ENCODE measurements at places on chromosomes 3 and 15.

- DNase-seq, result no peak
These were observed 8.6 kb downstream of the TM6SF1 start for GRCh38 chr15:83115831-83116565.

- no peak for DNase-seq
These were observed 41.5 kb downstream of the IDH2 start for GRCh38 chr15:90060797-90061196.

DNA sequence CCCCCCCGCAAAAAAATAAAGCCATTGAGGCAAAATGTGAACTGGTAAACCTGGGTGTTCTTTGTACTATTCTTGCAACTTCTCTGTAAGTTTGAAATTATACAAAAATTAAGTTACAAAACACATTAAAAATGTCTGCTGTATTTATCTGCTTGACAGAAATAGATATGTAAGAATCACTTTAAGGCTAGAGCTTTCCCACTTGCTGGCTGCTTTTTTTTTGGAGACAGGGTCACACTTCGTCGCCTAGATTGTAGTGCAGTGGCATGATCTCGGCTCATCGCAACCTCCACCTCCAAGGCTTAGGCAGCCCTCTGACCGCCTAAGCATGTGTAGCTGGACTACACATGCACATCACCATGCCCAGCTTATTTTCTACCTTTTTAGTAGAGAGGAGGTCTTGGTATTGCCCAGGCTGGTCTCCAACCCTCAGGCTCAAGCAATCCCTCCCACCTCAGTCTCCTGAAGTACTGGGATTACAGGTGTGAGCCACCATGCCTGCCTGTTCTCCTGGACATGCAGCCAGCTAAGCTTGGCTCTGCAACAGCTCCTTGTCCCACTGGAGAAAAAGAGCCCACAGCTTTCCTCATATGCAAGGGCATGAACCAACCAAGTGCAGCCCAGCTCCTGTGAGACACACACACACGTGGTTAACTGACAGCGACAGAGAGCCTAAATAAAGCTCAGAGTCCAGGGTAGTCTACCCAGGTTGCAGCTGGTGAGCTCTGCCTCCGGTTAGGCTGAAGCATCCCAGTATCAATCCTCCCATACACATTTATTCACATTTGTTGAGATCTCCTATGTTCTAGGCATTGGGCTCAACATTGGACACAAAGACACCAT lies 4.5 kb downstream of the RPS17 start:
- no peak for DNase-seq

DNA sequence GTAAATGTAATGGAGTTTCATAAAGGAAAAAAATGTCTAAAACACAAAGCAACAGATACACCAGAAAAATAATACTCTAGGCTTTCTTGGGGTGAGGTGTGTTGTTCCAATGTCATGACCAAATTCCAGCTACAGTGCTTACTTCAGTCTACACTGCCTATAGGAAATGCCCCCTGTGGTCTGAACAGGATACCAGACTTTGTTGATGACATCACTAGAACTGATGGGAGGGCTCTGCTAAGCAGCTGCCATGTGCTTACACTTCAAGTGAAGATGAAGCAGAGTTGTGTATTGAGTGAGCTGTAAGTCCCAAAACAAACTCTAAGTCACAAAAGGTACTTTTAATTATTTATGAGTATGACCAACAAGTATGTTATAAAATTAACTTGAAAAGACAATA lies 456.1 kb upstream of the IL12A start:
- no peak for DNase-seq

DNA sequence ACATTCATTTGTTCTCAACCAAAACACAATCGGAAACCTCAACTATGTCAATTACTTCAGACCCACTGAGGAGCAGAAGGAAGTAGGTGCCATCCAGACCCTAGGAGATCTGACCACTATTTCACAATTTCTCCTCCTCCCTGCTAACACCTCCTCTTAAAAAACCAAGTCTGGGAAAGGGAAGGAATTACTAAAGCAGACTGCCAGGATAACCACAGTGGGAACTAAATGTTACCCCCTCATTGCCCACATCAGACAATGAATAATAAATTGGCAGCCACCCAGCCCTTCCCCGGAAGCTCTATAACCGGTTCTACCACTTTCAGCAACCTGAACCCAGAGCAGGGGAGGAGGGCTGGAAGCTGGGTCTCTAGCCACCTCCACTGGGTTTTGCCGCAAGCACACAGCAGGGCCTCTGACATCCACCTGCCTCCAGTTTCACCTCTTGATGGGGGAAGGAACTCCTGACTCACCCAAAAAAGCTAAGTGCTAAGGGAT lies 17.6 kb downstream of the C15orf62 start:
- peak; percentile 37 for DNase-seq

DNA sequence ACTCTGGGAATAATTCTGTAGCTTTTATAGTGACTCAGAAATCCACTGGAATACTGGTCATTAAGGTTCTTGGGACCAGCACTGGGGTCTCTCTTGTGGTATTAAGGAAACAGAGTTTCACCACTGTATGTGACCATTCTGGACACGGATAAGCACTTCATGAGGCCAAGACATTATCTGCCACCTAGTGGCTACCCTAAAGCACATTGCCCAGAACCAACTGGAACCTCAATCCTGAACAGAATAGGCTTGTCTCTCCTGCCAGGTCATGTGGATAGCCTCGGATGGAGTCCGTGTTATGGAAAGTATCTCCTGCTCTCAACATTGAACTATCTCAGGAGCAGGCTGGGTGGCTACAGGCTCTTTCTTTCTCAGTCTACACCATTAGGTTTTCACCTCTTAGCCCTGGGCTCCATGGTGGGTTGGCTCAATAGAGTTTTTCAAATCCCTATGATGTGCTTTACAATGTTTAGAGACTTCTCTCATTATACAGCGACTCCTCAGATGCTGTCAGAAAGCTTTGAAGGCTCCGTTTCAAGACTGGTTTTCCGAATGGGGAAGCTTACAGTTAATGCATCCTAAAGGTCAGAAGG lies 167.6 kb upstream of the ST8SIA2 start:
- DNase-seq, result no peak

DNA sequence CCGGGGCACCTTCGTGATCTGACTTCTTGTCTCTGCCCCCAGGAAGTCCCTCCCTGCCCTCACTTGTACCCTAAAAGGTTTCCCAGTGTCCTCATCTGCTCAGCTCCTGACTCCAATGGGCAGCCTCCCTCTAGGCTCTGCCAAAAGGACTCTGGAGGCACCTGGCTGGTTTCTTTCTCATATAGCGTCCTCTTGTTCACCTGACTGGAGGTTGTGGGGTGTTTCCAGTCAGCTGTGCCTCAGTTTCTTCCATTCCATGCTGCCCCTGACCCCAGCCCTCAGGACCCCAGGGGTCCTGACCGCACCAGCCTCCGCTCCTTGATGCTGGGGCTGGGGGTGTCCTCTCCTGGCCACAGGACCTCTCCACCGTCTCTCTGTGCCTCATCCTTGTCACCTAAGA lies 2.5 kb downstream of the PRR23E start:
- no peak for DNase-seq

- DNase-seq, result no peak
These were observed 73.0 kb downstream of the FILIP1L start for GRCh38 chr3:100041328-100041749.

DNA sequence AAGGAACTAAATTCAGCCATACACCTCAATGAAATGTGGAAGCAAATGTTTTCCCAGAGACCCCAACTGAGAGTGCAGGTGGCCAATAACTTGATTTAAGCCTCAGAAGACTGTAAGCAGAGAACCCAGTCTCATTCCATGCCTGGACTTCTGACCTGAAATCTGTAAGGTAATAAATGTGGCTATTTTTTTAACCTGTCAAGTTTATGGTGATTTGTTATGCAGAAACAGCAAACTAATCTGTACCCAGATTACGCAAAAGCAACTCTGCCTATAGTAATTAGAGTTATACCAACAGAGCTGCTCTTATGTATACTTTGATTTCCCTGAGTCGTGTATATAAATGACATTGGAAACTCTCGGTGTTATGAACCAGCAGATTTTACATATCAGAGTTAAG lies 534.0 kb upstream of the NAALADL2 start:
- DNase-seq, result no peak

DNA sequence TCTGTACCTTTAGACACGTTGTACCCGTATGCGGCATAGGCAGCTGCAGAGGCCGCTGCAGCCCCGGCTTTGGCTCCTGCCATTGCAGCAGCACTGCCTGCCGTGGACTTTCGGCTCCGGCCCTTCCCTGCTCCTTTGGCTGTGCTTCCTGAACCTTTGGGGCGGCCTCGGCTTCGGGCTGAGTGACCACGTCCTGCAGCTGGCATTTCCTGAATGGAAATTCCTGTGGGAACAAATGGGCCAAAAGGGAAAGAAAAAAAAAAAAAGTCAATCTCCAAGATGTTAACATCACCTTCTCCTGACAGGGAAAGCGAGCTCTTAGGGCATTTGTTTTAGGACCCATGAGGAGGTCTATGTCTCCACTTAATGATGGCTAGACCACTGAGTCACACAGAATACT lies 29.6 kb downstream of the CHAC1 start:
- DNase-seq, result no peak

- no peak for DNase-seq
These were observed 569.7 kb upstream of the KCNMB2 start for GRCh38 chr3:177966493-177966892.

DNA sequence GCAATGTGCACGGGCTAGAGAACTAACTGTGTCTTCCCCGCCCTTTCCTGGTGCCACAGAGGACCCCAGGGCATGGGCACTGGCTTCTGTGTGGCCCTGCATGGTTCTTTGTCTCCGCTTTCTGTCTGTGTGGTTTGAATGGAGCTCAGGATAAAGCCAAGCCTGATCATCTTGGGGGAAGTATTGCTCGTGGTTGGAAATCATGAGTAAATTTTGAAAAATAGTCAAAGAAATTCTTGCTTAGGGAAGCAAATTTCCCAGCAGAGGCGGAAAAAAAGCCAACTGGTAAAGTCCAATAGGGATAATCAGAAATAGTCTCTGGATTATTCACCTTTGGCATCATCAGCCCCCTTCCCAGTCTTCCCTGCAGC lies 55.4 kb downstream of the MAGEF1 start:
- DNase-seq, result no peak

DNA sequence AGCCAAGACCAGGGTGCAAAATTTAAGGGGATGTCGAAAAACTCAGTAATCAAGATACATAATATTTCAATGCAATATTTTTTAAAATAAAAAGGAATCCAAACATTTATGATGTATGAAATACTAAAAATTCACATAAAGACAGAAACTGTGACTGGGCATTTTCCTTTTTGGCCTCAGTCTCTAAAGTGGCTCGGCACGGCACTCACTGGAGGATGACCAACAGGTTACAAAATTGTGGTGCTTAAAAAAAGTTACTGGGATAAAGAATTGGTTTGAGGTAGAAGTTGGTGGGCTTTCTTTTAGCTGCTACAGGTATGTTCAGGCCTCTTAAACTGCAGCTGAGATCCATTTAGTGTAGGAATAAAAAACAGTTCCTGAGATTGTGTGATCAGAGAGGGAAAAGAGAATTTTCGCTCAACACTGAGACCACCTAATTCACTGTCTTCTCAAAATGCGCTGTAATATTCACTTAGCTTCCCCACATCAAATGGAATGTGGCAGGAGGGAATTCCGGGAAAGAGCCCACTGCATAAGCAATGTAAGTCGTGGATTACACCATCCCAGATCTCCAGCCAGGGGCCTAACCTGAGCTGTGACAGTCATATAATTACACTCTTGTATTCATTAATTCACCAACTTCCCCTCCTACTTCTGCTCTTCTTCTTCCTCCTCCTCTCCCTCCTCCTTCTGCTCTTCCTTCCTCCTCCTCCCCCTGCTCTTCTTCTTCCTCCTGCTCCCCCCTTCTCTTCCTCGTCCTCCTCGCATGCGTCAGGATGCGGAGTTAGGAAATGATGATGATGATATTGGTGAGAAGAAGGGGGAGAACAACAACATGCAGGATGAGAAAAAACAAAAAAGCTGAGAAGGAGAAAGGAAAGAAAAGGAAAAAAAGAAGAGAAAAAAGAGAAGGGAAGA lies 45.9 kb downstream of the HES1 start:
- DNase-seq, result no peak

DNA sequence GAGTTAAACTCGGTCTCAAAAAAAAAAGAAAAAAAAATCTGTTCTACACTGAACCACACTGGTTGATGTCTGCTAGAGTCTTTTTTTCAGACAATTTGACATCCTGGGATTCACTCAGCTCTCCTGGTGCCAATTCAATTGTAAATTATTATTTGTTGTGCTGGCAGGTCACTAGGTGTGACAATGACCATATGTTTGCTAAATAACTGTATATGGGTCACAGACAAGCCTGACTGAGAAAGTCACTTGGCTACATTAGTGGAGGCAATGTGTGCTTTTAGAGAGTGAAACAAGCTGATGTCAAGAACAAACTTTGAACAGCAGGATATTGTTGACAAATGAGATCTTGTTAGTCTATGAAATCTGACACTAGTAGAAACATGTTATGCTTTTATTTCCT lies 1379.1 kb downstream of the ZPLD1 start:
- no peak for DNase-seq

GRCh38 chr15:46413799-46414198 lies 779.0 kb downstream of the SQOR start:
- no peak for DNase-seq

DNA sequence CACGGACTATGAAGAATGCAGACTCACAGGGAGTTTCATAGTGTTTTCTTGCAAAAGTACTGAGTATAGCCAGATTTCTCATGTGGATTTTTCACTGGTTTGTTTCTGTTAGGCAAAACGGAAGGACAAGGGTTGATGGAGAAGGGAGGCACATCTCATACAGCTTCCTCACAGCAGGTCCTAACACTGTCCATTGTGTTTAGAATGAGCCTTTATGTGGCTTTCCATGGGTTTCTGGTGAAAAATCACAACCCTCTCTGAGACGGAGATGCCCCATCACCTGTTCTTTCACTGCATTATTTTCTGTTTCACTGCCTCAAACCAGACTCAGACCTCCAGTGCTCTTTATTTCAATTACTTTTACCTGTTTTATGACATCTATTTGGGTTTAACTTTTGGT lies 25.0 kb upstream of the LIPC start:
- DNase-seq, result no peak

DNA sequence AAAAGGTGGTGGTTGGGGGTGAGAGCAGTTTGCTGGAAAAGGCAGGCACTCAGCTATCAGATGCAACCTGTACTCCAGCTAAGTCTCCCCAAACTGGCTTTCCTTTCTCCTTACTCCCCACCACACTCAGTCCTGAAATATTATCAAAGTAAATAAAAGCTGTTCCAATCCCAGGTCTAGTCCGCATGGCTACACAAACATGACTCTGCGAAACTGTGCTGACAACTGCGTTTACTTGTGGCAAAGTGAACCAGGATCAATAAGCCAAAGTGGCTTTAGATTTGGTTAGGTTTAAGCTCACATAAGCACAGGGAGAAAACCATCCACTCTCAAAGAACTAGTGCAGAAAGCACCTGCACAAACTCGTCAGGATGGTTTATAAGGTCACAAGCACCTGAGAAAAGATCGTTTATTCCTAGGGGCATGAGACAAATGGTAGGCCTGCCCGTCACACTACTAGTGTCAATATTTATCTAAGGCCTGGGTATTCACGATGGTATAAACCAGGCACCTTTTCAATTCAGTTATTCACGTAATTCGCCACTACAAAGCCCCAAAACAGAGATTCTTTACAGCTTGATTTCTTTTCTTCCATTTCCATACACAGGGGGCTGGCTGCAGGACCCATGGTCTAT lies 25.3 kb downstream of the LRIG1 start:
- no peak for DNase-seq

GRCh38 chr3:31504230-31504629 lies 28.5 kb upstream of the STT3B start:
- no peak for DNase-seq

- no peak for DNase-seq
These were observed 6.9 kb upstream of the IL16 start for GRCh38 chr15:81189583-81190283.

Measured in stimulated activated CD4-positive, alpha-beta T cell treated with anti-CD3 and anti-CD28 coated beads, Interleukin-1b, Interleukin-23, amount 100 ng/mL, for 1 hour (primary cell).